ENCODE measurements at places on chromosomes 4 and X.
A peak's percentile ranks its signal among the peaks of the same experiment; 100 is the strongest.

DNA sequence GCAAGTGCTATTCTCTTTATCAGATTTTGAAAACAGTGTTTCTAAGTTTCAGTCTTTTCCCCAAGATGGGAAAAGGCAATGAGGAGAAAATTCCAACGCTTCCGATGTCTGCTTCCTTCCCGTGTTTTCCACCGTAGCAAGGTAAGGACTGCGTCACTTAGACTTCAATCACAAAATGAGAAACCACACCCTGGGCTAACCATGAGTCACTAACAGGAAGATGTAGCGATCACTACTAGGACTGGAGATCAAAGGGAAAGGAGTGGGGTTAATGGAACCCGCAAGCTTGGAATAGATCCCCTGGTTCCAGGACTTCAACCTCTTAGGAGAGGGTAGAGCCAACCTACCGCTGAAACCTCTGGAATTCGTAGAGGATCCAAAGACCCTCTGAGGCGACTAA, 250.7 kb upstream of the ZFP42 start:
- no peak for DNase-seq

GRCh38 chrX:43656005-43656494, at the start of gene MAOA:
Gene MAOA, plus strand, starts transcription at chrX:43656299. Its CDS starts 43 bp downstream, at chrX:43656342.
- DNase-seq: no peak

DNA sequence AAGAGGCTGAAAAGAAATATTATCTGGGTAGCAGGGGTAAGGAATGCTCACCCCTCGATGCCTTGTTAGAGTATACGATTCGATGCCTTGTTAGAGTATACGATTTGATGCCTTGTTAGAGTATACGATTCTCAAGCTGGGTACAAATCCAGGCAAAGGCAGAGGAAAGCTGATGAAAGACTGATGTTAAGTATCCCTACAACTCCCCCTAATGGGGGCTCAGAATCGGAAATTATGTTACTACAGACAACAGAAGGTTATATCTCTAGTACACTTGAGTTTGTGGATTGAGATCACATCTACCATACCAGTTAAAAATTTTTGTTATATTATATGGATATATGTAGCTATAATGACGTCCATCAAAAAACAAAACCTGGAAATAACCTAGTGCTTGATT, 4.8 kb downstream of the LRRC66 start:
- DNase-seq: no peak

DNA sequence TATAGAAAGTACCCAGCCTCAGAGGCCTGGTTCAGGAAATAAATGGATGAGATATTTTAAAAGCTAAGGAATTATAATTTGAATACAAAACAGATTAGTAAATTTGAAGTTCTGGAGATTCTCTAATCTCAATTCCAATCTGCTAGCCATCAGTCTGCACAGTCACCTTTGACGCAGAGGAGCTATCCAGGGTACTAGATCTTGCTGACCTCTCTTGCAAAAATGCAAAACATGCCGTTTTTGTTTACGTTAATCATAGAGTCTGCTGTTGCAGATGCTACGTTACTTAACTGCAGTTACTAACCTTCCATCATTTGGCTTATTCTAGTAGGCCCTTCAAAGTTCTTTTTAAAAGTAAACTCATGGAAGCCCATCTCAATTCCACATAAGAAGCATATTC, 10.4 kb downstream of the CCSER1 start:
- no peak for DNase-seq

DNA sequence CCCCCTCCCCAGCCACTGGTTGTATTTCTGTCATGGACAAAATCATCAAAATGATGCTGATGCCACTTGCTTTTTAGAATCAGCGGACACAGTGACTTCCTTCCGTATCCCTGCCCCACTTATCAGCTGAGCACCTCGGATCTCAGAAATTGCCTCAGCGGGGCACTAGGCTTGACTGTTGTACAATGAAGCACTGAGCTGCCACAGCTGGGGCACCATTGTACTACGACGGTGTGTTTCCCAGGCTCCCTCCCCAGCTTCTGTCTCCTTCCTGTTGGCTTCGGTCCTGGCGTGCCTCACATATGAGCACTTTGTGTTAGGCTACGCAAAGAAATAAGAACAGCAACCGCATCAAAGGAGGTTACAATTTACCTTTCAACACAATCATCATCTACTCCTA, 82.4 kb downstream of the F11 start:
- no peak for DNase-seq

DNA sequence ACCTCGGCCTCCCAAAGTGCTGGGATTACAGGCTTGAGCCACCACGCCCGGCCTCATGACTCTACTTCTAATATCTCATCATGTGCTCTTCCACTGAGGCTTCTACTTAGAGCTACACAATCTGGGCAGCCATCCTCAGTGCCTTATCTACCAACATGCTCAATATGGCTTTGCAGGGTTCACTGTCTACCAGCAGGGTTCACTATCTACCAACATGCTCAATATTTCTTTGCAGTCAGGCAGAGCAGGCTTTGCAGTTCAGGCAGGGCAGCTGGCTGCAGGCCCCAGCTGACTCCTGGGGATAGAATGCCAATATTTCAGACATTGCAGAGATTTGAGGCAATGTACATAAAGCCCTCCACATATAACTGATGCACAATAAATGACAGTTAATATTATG, 47.5 kb downstream of the PKD2 start:
- DNase-seq: no peak

GRCh38 chr4:15605537-15605936, 49.6 kb downstream of the FBXL5 start:
- DNase-seq: no peak

GRCh38 chr4:47510506-47511143, 25.6 kb downstream of the ATP10D start:
- no peak for DNase-seq

DNA sequence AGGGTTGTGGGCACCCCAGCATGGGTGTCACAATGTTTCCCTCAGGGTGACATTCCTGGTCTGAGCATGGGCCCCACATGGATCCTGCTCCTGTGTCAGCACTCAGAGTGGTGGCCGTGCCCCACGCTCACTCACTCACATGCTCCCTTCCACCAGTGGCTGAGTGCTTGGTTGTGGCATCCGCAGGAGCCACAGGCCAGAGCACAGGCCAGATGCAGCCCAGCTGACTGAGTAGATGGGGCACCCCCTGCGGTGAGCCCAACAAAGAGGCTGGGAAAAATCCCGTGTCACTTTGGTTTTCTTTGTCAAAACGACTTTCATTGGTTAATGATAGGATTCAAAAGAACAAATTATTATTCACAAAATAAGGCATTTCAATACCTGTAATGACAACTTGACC, 204.6 kb upstream of the ANXA10 start:
- no peak for DNase-seq

DNA sequence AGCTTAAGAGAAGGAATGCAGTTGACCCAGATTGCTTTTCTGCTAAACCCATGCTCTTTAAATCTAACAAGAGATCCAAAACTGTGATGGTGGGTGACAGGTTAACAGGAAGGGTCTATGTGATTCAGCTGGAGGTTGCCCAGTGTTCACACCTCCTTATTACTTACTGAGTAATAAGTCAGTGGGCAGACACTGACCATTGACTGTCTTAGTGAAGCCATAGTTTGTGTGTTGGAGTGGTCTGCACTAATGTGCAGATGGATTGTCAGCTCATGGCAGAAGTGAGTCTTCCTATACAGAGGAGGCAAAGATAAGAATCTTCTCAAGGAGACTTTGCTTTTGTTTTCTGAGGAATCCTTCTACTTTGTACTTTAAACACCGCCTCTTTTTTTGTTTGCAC, 15.2 kb upstream of the RUFY3 start:
- no peak for DNase-seq

DNA sequence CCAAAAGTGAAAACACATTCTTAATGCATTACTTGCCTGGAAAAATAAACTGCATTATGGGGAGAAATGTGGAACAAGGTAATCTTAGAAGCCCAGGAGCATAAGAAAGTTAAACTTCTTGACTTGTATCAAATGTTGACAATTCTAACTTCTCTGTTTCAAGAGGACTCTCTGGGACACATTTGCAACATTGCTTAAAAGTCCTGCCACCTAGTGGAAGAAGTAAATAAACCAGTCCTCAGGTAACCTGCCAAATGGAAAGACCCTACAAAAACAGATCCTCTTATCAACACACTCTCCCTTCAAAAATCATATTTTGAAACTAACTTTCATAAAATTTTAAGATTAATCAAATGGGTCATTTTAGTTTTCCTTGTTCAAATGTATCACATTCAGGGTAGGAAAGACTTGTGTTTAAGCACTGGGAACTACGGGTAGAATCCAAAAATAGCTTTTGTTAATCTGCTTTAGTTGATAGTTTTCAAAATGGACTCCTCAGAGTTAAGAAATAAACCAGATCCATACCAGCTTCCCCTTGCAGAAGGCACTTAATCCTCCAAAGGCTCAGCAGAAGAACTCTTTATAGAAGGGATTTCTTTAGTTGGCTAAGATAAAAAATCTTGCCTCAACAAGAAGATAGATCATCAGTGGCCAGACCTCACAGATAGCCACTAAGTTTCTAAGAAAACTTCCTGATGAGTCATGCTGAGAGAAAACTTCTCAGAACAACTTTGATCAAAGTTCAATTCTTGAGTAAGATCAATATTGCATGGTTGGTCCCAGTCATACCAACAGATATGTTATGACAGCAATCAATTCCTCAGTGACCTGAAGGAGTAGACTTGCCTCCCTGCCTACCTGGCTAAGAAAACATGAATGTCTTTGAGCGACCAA, 141.7 kb downstream of the HHIP start:
- DNase-seq: peak; percentile 21

GRCh38 chr4:180949424-180950213, 1293.6 kb upstream of the TENM3 start:
- no peak for DNase-seq

DNA sequence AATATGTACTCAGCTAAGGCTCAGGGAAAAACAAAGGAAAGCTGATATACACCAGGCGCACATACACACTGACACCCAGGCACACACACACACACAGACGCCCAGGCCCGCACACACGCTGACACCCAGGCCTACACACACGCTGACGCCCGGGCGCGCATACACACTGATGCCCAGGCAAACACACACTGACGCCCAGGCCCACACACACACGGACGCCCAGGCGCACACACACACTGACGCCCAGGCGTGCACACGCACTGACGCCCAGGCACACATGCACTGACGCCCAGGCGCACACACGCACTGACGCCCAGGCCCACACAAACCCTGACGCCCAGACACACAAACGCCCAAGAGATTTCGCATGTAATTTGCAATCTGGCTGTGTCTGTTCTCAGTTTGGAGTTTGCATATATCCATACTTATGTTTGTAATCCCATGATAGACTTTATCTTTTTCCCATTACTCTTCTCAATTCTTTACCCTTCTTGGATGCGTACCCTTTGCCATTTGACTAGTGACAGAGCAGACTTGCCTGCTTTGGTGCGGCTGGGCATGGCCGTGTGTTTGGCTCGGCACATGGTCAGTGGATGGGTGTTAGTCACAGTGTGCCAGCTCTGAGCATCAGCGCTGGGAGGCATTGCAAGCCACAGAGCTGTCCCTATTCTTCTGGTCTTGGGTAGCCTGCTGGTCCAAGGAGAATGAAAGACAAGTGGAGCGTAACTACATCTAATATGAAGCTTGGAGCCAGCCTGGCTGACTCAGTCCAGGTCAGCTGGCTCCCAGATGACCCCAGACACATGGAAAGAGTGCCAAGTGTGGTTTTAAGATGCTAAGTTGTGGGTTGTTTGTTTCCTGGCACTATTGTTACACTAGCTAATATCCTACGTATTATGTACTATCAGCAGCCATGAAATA, 632.4 kb upstream of the ZFP42 start:
- DNase-seq: no peak

GRCh38 chr4:185592845-185593488, 57.7 kb upstream of the PDLIM3 start:
- no peak for DNase-seq

GRCh38 chr4:175884048-175884447, 72.0 kb upstream of the GPM6A start:
- DNase-seq: no peak

- no peak for DNase-seq
Measured at GRCh38 chrX:67563469-67564448, 19.9 kb downstream of the AR start.

DNA sequence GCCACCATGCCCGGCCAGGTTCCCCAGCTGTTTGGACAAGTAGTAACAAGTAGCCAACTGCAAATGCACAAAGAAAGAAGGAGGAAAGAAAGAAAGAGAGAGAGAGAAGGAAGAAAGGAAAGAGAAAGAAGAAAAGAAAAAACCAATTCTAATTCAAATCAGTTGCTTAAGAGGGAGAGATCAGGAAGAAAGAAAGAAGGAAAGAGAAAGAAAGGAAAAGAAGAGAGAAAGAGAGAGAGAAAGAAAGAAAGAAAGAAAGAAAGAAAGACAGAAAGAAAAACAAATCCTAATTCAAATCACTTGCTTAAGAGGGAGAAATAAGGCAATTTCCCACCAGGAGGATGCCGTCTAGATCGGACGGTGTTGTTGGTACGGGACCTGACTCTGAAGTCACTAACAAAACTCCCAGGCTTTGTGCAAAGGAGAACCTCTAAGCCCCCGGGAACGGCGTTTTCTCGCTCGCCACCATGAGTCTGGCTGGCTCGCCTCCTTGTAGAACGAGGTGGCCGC, 95.5 kb upstream of the PPP2R3B start:
- no peak for DNase-seq

GRCh38 chrX:152025656-152026440, 51.4 kb upstream of the GABRE start:
- no peak for DNase-seq

GRCh38 chr4:132065940-132066495, 1083.1 kb upstream of the PCDH10 start:
- no peak for DNase-seq

DNA sequence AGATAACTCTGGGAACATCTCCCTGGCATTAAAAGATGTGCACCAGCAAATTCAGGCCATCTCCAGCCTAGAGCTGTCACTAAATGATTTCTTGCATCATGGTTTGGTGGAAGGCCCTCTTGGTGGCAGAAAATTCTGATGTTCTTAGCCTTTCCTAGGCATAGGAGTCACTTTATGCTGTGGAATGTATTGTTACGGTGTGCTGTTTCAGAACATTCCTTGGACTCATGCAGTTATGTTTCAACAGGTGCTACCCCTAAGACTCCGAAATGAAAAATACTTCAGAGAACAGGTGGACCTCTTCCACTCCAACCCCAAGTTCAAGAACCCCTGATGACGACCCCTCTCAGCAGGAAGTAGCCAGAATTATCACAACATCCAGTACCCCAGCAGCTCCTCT, 20.3 kb upstream of the PAPSS1 start:
- no peak for DNase-seq

DNA sequence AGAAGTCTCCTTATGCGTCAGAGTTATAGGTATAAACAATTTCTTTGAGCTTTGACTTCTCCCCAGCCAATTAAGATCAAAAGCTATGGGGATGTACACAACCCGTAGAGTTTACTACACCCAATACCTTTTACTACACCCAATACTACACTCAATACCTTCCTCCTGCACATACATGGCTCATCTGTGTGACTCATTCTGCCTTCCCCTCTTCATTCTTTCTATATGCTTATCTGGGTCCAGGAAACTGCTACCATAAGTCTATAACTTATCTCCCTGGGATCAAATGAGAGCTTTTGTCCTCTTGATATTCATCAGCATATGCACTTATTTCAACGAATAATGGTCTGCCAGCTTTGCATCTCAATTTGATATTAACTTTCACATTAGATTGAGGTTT, 28.2 kb downstream of the ANKRD50 start:
- DNase-seq: no peak

All from GM19239 (cell line).